ENCODE measurements at places on chromosomes 2 and 18. TPM values are rescaled to one million over a fixed set of nuclear protein-coding genes. Genes with fewer than 3 reads are reported as not detected.

The RNF152 gene
- total RNA-seq, result 11.7 TPM

The MLPH gene
- 40.6 TPM for total RNA-seq

The REEP1 gene
- under 0.01 TPM for total RNA-seq

The FAM124B gene
- total RNA-seq, result under 0.01 TPM

The MYO7B gene
- not detected for total RNA-seq

The HTRA2 gene
- 40.2 TPM for total RNA-seq

The OTOF gene
- under 0.01 TPM for total RNA-seq

The PROKR1 gene
- total RNA-seq, result not detected

The ACTG2 gene
- 59.6 TPM for total RNA-seq

The PREPL gene
- total RNA-seq, result 68.2 TPM

The POMC gene
- 0.32 TPM for total RNA-seq

The ELOA2 gene
- total RNA-seq, result not detected

The CIB4 gene
- not detected for total RNA-seq

The RSAD2 gene
- total RNA-seq, result 1.3 TPM

The THUMPD2 gene
- 10.8 TPM for total RNA-seq

The IL1RL2 gene
- total RNA-seq, result 0.32 TPM

The NEU2 gene
- total RNA-seq, result not detected

The GPATCH11 gene
- total RNA-seq, result 7.1 TPM

Measured in fibroblast of villous mesenchyme (primary cell).